Mesothelial cell of epicardium (in vitro differentiated cells): ENCODE measurements at places on chromosomes 1 and 21.

DNA sequence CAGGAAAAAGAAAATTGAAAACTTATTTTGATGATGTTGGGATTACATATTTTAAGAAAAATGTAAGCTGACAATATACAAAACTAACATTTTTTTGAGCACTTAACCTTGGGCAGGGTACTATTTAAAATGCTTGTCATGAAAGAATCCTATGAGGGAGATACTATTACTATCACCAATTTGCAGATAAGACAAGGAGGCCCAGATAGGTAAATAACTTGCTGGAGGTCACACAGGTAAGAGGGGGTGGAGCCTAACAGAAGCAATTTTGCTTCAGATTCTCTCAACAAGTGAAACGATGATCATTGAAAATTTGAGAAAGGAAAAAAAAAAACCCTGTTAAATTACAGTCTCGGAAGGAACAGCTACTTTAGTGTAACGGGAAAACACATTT is 1.2 kb downstream of the GART start:
- DNase-seq: no peak
- peak overlapping the region; percentile 94 for H3K27ac ChIP-seq
- peaks cover 20% of the 10 kb centered on the region for H3K36me3 ChIP-seq
- H3K27me3 ChIP-seq: no peaks in the 10 kb centered on the region
- H3K4me3 ChIP-seq: peak overlapping the region; percentile 89

DNA sequence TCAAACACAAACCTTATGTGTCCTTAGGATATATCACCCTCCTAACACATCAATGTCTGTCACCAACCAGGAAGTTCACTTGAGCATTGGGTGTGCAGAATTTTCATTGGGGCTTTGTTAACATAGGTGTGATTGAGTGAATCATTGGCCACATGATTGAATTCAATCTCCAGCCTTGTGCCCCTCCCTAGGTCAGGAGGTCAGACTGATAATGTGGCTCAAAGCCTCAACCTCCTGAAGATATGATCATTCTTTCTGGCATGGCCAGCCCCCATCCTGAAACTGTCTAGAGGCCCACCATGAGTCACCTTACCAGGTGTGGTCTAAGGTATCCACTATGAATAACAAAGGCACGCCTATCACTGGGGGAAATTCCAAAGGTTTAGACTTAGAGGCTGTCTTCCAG is 90.1 kb downstream of the PKN2 start:
- H3K4me1 ChIP-seq: peaks cover 5% of the 10 kb centered on the region
- H3K27ac ChIP-seq: peak overlapping the region; percentile 55
- no peak overlapping the region for H3K4me3 ChIP-seq
- no peak for DNase-seq
- H3K36me3 ChIP-seq: peaks cover 62% of the 10 kb centered on the region
- no peaks in the 10 kb centered on the region for H3K27me3 ChIP-seq

DNA sequence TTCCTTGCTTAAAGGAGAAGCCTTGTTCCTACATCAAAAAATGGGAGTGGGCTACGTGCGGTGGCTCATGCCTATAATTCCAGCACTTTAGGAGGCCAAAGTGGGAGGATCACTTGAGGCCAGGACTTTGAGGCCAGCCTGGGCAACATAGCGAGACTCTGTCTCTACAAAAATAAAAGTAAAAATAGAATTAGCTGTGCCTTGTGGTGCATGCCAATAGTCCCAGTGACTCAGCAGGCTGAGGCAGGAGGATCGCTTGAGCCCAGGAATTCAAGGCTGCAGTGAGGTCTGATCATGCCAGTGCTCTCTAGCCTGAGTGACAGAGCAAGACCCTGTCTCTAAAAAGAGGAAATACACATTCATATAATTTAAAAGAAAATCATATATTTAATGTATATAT is 127.1 kb downstream of the C1orf21 start:
- no peaks in the 10 kb centered on the region for H3K27me3 ChIP-seq
- peaks cover 19% of the 10 kb centered on the region for H3K36me3 ChIP-seq
- H3K27ac ChIP-seq: no peak overlapping the region
- DNase-seq: no peak

GRCh38 chr1:32309960-32310359 is 18.1 kb downstream of the HDAC1 start:
- DNase-seq: no peak
- H3K27me3 ChIP-seq: no peaks in the 10 kb centered on the region
- no peak overlapping the region for H3K27ac ChIP-seq
- H3K4me1 ChIP-seq: no peaks in the 10 kb centered on the region
- peaks cover 21% of the 10 kb centered on the region for H3K36me3 ChIP-seq

GRCh38 chr1:171457412-171457811 is 27.9 kb upstream of the PRRC2C start:
- H3K27me3 ChIP-seq: no peaks in the 10 kb centered on the region
- no peak overlapping the region for H3K4me3 ChIP-seq
- no peaks in the 10 kb centered on the region for H3K4me1 ChIP-seq
- H3K27ac ChIP-seq: no peak overlapping the region
- DNase-seq: no peak

- H3K27ac ChIP-seq: peak overlapping the region; percentile 63
- peaks cover 58% of the 10 kb centered on the region for H3K4me1 ChIP-seq
- no peaks in the 10 kb centered on the region for H3K36me3 ChIP-seq
- H3K4me3 ChIP-seq: no peak overlapping the region
- no peaks in the 10 kb centered on the region for H3K27me3 ChIP-seq
Measured at GRCh38 chr1:172487550-172487949, 43.7 kb upstream of the PIGC start.

GRCh38 chr1:22808186-22808675 is 97.6 kb downstream of the EPHB2 start:
- H3K36me3 ChIP-seq: peaks cover 7% of the 10 kb centered on the region
- no peaks in the 10 kb centered on the region for H3K27me3 ChIP-seq
- DNase-seq: no peak
- H3K27ac ChIP-seq: peak overlapping the region; percentile 77

DNA sequence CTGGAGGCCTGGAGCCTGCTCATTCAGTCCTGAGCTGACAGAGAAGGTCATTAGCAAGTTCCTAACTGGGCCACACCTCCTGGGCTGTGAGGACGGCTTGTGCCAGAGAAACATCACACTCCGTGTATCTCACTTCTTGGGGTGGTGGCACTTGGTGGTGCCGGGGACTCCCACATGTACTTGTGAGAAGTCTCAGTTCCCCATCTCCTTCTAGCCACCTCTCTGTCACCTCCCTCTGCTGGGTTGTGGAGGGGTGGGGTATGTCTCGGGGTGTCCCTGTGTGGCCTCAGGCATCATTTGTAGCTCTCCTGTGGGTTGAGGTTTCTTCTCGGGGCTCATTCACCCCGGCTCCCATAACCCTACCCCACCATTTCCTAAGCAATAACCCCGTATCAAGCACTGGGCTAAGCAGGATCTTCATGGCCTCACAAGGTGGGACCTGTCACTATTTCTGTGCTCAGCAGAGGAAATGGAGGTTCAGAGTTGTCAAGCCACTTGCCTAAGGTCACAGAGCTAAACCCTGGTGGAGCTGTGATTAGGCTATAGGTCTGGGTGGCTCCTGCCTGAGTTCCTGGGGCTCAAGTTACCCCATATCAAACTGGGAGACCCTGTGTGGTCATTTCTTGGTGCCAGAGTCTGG is 62.5 kb downstream of the UBIAD1 start:
- H3K27ac ChIP-seq: no peak overlapping the region
- H3K27me3 ChIP-seq: peaks cover 13% of the 10 kb centered on the region
- DNase-seq: no peak
- no peak overlapping the region for H3K4me3 ChIP-seq

GRCh38 chr1:181149326-181150125 is 61.0 kb downstream of the IER5 start:
- no peaks in the 10 kb centered on the region for H3K27me3 ChIP-seq
- no peak for DNase-seq
- H3K27ac ChIP-seq: no peak overlapping the region
- H3K36me3 ChIP-seq: no peaks in the 10 kb centered on the region
- peaks cover 22% of the 10 kb centered on the region for H3K4me1 ChIP-seq
- no peak overlapping the region for H3K4me3 ChIP-seq

GRCh38 chr1:207832796-207833195 is 78.1 kb downstream of the CD34 start:
- no peaks in the 10 kb centered on the region for H3K36me3 ChIP-seq
- no peaks in the 10 kb centered on the region for H3K27me3 ChIP-seq
- DNase-seq: no peak
- H3K4me1 ChIP-seq: no peaks in the 10 kb centered on the region
- H3K27ac ChIP-seq: no peak overlapping the region

GRCh38 chr1:179195376-179195775 is 34.1 kb downstream of the ABL2 start:
- H3K27me3 ChIP-seq: no peaks in the 10 kb centered on the region
- H3K27ac ChIP-seq: no peak overlapping the region
- no peak for DNase-seq
- no peaks in the 10 kb centered on the region for H3K36me3 ChIP-seq
- no peak overlapping the region for H3K4me3 ChIP-seq
